ENCODE measurements at places on chromosomes 5 and 9.

- no peak for DNase-seq
These were observed 31.2 kb downstream of the ZNF618 start for GRCh38 chr9:113907282-113907681.

DNA sequence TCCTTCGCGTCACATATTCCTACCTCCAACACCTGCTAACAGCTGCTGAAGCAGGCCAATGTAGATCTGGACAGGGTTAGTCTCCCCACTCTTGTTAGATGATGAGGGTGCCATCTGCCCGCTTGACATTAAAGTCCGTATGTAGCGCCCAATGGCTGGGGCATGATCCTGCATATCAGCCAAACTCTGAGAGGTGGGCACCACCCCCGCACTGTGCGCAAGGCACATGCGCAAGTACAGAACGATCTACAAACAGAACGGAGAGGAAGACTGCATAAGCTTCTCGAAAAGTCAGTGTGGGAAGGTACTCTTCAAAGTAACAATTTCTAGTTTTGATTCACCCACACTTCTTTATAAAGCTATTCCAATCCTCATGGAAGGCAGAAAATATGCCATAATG lies 69.8 kb downstream of the ECPAS start:
- no peak for DNase-seq

DNA sequence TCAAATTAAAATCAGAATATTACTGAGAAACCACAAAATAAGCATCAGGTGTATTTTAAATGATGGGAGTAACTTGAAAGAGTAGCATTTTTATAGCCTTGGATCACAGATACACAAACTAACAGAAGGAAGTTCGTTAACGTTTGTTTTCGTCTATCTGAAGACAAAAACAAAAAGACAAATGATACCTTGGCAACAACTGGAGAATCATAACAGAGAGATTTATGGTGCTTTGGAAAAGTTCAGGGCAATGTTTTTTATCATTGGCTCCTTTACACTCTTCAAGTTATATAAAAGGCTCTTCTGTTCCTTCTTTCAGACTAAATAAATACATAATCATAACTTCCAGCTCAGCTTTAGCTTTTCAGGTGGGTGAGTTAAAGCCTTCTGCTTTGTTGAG lies 128.1 kb upstream of the VLDLR start:
- DNase-seq: no peak

GRCh38 chr5:174401793-174402192 lies 322.6 kb upstream of the MSX2 start:
- no peak for DNase-seq

- DNase-seq: no peak
These were observed 159.1 kb downstream of the PAX5 start for GRCh38 chr9:36874921-36875320.

- DNase-seq: no peak
These were observed 12.3 kb downstream of the B4GALT7 start for GRCh38 chr5:177612215-177612673.
